ENCODE measurements at places on chromosomes 4 and X. TPM values are rescaled to one million over a fixed set of nuclear protein-coding genes. Genes with fewer than 3 reads are reported as not detected.

Gene CRLF2
- not detected for total RNA-seq

Gene TBX22
- 9.8 TPM for total RNA-seq

Gene SPANXN4
- total RNA-seq, result not detected

Gene RNF175
- not detected for total RNA-seq

Gene NCAPG
- total RNA-seq, result 1.3 TPM

Gene USP17L25
- total RNA-seq, result not detected

Gene FAM184B
- not detected for total RNA-seq
